GM04503 (cell line): ENCODE measurements at places on chromosomes 1 and 21.

DNA sequence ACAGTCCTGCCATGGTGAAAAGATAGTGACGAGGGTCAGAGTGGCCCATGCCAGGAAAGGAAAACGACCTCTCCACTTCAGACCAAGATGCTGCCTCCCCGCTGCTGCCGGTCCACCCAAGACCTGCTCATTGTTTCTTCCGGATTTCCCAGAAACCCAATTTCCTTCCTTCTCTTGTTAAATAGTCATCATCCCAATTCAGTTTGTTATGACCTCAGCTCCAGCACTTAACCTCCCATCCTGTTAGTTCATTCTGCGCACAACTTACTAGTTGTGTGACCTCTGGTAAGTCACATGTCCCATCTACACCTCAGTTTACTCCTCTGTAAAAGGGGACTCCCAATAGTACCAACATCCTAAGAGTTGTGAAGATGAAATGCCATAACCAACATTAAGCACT is 29.9 kb upstream of the PPP1R15B start:
- no peak for DNase-seq

DNA sequence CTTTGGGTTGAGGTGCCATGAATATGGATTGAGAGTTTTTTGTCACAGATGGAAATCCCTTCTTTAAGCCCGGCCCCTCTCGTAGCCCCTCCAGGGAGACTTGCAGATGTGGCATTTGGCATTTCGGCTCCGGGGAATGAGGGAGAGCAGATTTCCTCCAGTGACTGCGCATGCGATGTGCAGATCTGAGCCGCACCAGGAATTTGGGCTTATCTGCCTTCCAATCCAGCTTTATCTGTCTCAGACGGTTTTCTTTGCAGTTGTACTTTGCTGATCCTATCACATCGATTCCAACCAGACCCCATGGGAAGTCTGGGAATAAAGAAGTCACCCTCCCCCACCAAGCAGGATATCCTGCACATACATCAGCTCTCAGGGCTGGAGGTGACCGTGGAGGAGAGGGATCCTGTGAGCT is 11.7 kb downstream of the KIF26B start:
- DNase-seq = no peak

DNA sequence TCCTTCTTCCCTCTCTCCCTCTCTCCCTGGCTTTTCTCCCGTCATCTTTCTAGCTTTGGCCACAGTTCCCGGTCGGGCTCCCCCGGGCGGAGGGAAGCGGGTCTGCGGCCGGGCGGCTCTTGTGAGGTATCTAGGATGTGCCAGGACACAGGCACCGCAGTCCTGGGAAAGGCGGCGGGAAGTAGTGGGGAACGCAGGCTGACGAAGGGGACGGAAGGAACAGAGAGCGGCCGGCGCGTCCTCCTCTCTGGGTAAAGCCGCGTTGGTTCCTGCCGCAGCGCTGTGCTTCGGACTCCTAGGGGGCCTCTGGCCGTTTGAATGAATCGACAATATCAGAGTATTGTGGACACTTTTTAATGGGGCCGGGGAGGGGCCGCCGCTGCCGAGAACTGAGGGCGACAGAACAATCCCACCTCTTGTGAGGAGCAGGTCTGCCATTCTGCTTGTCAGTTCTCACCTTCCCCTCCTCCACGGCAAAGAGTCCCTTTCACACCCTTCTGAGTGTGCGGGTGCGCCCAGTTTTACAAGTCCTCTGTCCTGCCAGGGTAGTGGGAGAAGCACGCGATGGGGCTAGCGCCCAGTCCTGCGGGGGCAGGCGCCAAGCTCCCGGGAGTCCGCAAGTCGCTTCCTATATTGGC is 1.2 kb upstream of the LHX9 start:
- DNase-seq = no peak

GRCh38 chr1:201178718-201179117 is 11.9 kb upstream of the IGFN1 start:
- no peak for DNase-seq

DNA sequence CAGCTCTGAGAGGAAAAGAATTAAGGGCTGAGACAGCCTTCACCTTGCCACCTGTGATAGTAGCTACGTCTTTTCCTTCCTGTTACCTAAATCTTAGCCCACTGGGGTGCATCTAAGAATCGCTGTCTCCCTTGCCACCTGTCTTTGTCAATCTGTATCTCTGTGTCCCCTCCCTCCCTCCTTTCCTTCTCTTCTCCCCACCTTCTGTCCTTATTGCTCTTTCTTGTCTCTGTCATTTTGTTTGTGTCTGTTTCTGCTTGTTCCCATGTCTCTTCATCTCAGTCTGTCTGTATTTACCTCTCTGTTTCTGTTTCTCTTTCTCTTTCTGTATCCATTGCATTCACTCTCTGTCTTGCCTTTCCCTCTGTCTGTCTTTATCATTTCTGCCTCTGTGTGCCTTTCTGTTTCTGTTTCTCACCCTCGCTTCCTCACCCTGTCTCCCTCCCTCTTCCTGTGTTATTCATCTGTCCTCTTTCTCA is 30.2 kb downstream of the SLC22A15 start:
- DNase-seq = no peak

GRCh38 chr21:15319727-15320126 is 254.9 kb upstream of the NRIP1 start:
- DNase-seq = no peak

GRCh38 chr1:9455487-9456234 is 83.6 kb upstream of the SLC25A33 start:
- no peak for DNase-seq

DNA sequence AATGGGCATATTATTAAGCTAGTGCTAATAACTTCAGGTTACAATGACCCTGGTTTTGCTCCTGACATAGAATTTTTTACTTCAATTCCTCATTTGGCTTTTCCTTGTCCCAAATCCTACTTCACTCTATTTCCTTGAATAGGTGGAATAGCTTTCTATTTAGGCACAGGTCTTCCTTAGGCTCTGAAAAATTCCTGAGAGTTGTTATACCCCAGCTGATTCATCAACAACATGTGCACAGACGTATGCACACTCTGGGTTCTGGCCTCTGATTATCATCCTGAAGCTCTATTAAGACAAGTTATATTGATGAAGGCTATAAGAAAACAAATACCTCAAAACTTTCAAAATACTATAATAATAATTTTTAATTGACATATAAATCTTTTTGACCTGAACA is 172.4 kb downstream of the NTMT2 start:
- DNase-seq = no peak
